ENCODE measurements at places on chromosomes 5 and 9.

DNA sequence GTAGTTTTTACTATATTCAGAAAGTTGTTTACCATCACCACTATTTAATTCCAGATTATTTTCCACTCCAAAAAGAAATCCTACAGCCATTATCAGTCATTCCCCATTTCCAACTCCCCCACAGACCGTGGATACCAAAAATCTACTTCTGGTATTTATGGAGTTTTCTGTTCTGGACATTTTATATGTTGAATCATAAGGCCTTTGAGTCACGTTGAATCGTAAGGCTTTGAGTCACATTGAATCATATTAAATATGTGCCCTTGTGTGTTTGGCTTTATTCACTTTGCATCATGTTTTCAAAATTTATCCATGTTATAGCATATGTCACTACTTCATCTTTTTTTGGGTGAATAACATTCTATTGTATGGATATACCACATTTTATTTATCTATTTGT is 454.1 kb upstream of the NUDT12 start:
- DNase-seq, result no peak

- peak; percentile 67 for DNase-seq
Measured at GRCh38 chr5:151742870-151743294, 15.5 kb downstream of the ATOX1 start.

DNA sequence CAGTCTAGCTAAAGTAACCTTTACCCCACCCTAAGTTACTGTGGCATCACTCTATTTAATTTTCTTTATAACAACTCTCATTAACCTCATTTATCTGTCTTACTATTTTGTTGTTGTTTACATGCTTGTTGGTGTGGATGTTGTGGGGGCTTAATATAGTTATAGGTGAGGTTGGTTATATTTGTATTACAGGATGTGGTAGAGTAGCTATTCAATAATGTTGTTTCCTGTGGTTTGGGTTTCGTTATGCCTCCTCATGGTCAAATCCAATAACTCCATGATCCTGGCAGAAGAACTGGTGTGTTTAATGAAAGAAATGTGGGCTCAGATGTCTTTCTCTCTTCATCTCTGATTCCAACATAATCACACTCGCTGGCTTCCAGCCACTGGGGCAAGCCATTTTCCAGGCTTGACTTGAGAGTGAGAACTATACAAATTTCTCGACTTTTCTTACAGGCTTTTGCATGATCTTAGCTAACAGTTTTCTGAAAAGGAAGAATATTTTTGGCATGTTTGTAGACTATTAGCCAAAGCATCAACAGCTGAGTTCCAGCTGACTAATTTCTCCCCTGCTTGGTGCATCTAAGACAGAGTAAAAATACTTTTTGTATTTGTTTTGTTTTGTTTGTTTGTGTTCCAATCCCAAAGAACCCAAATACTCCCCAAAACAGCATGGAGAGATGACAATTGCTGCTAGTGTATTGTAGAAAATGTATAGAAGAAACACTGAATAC is 303.7 kb upstream of the PAPPA start:
- DNase-seq, result no peak

GRCh38 chr5:100496296-100496695 is 38.9 kb upstream of the FAM174A start:
- no peak for DNase-seq

- DNase-seq, result no peak
Measured at GRCh38 chr5:126852091-126852571, 75.2 kb downstream of the LMNB1 start.

- DNase-seq, result no peak
Measured at GRCh38 chr5:68332080-68332451, 116.5 kb downstream of the PIK3R1 start.

GRCh38 chr9:6440405-6440804 is 27.4 kb downstream of the UHRF2 start:
- no peak for DNase-seq

DNA sequence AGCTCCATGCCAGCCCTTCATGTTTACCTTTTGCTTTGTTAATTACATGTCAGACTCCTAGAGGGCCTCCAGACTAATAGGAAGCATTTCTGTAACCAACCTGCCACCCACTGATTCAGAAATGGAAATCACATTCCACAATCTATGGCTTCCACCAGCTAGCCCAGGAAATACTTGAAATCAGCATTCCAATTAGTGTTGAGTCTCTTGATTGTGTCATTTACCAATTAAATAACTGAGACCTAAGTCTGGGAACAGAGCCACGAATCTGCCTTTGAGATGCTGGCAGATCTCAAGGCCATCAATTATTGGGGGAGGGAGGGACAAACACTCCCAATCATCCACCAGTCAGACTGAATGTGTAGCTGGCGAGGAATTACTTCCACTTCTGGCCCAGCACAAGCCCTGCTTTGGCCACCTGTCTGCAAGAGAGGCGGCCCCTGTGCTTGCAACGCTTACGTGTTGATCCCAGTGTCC is 27.4 kb upstream of the SAP30L start:
- no peak for DNase-seq

DNA sequence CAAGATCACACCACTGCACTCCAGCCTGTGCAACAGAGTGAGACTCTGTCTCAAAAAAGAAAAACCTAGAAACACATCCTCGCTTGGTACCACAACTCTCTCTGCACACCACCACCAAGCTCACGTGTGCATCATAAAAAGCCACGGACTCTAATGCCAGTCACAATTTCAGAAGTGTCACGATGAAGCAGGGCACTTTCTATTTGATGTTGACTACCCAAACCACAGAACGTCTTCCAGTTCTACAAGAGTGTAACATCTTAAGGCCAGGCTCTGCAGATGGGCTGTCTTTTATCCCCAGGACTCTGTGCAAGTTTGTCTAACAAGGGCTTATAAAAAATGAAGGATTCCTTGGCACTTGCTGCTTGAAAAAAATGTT is 22.9 kb downstream of the GFPT2 start:
- no peak for DNase-seq

DNA sequence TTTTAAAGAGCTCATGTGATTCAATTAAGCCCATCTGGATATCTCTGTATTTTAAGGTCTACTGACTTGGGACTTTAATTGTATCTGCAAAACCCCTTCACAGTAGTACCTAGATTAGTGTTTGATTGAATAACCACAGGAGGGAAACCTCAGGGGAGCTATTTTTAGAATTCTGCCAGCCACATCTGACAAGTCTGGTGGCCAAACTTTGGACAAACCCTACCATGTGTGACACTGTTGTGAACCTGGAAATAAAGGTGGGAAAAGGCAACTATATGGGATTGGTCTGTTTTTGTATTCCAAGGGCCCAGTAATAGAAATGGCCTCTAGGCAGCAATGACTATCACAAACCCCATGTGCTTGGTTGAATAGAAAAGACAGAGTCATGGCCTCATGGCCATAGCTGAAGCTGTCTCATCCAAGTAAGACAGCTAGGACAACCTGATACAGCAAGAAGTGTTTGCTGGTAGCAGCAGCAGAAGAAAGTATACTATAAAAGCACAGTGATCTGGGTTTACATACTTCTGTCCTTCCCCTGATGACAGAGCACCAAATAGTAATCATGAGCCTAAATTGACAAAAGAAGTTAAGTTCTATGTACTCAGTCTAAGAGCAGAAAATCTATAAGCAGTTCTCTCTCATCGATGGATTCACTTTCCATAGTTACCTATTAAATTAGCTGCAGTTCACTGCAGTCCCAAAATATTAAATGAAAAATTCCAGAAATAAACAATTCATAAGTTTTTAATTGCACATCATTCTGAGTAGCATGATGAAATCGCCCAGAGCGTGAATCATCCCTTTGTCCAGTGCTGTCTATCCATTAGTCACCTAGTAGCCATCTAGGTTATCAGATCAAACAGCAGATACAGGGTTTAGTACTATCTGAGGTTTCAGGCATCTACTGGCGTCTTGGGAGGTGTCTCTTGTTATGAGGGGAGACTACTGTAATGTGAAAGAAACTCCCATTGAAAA is 189.8 kb downstream of the ARHGAP26 start:
- DNase-seq, result peak; percentile 94

- no peak for DNase-seq
Measured at GRCh38 chr5:66442951-66443445, 153.2 kb upstream of the MAST4 start.

GRCh38 chr5:56422076-56422762 is 189.1 kb upstream of the ANKRD55 start:
- DNase-seq, result no peak

DNA sequence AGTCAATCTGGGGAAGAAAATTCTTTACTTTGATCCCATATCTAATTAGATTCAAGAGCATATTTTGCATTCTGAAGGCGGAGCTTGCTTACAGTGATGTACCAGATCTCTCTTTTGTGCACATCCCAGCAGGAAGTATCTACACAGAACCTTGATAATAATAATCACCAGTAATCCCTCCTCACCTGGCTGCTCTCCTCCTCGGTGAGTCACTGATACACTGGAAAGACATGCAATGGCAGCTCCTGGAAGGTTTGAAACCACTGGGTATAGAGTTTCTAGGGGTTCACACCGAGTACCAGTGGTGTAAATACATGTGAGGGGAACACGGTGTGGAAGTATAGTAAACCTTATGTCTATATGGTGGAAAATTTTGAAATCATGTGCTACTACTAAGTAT is 205.5 kb upstream of the TARS1 start:
- DNase-seq, result no peak

GRCh38 chr9:107172979-107173347 is 110.1 kb upstream of the RAD23B start:
- no peak for DNase-seq

- no peak for DNase-seq
Measured at GRCh38 chr5:177085985-177086653, 596 bp upstream of the FGFR4 start.

DNA sequence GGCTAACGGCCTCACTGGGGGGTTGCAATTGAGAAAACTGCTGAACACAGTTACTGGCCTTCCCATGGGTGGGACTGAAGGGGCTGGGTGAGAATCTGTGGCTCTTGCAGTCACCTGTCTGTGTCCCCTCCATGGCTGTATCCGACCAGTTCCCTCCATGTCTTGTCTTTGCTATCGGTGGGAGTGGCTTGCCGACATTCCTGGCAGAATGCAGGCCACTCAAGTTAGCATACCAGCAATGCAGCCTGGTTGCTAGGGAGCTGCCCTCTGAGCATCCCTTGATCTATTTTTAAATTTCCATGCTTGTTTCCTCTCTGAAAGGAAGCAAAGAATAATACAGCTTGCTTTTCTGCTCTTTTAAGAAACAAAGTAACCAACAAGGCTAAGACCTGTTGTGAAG is 1509.7 kb upstream of the WWC1 start:
- no peak for DNase-seq

- no peak for DNase-seq
Measured at GRCh38 chr9:99359336-99359735, 137.3 kb downstream of the SEC61B start.

- DNase-seq, result no peak
Measured at GRCh38 chr5:170397059-170397458, 7.9 kb upstream of the KCNMB1 start.

GRCh38 chr5:77213601-77214000 is 3.1 kb downstream of the PDE8B start:
- no peak for DNase-seq

- peak; percentile 45 for DNase-seq
Measured at GRCh38 chr9:4143936-4144717, 155.7 kb downstream of the GLIS3 start.

- no peak for DNase-seq
Measured at GRCh38 chr9:123997665-123998277, 13.8 kb upstream of the LHX2 start.

GRCh38 chr5:73482383-73483136 is 15.7 kb upstream of the BTF3 start:
- no peak for DNase-seq

DNA sequence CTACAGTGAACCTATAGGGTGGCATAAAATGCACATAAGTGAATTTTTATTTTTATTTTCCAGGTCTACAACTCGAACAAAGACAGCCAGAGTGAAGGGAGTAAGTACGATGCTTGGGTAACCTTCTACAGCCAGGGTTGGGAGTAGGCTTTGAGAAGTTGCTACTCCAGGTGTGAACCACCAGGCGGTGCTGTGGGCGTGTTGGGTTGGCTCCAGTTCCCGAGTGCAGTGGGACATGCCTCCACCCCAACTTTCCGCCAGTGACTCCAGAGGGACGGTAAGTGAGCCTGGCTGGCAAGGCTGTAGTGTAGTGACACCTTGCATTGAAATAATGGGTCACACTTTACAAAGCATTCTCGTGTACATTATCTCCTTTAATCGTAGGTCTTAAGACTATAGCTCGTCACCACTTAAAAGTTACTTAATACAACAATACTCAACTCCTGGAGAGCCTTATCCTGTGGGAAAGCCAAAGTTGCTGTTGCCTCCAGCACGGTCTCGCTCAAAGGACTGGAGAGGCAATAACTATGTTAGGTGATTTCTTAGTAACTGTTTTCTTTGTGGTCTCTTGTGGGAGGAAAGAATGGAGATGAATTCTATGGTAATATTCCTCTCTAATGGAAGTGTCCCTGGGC is 244.0 kb downstream of the ARHGAP26 start:
- no peak for DNase-seq

DNA sequence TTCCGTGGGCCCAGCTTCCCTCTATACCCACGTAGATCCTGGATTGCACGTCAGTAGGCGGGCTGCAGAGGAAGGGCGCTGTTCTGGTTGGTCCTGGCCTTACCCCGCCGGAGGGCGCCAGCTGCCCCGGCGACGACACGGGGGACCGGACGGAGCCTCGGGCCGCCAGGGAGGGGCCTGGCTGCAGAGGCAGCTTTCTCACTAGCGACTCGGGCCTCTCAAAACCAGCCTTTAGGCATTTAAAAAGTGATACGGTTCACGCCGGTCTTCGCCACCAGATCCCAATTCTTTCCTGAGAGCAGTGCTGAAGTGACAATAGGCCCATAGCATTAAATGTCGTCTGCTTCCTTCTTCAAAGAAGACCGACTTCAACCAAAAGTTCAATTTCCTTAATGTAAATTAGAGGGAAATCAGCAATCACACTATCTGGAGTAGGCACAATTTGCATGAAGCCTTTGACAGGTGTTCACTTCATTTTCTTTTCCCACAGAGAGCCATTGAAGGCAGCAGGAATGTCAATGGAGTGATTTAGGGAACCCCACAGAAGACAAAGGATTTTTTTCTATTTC is 17.6 kb upstream of the UBE2D2 start:
- DNase-seq, result no peak

- no peak for DNase-seq
Measured at GRCh38 chr5:118544887-118545449, 443.4 kb downstream of the DTWD2 start.

DNA sequence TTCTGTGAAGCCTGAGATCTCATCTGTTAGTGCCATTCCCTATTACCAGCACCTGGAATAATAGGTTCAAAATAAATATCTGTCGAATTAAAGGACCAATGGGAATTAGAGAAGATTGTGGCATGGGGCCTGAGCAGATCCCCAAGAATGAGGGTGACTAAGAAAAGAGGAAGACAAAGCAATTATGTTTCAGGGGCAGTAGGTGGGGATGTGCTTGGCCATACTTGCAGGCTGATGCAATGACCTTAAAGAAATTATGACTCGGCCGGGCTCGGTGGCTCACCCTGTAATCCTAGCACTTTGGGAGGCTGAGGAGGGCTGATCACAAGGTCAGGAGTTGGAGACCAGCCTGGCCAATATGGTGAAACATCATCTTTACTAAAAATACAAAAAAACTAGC is 562.8 kb downstream of the PTPRD start:
- DNase-seq, result no peak

- no peak for DNase-seq
Measured at GRCh38 chr9:99720455-99721050, 101.1 kb upstream of the NR4A3 start.
